ENCODE measurements at places on chromosomes 7 and 10.
A peak's percentile ranks its signal among the peaks of the same experiment; 100 is the strongest.

- DNase-seq = no peak
Measured at GRCh38 chr10:86855513-86855912, 99.1 kb downstream of the BMPR1A start.

- no peak for DNase-seq
Measured at GRCh38 chr10:113127901-113128283, 177.8 kb downstream of the TCF7L2 start.

GRCh38 chr10:101397140-101397539, 43.2 kb downstream of the BTRC start:
- DNase-seq = peak; percentile 87

- no peak for DNase-seq
Measured at GRCh38 chr10:21280971-21281572, 244.4 kb downstream of the SKIDA1 start.

- DNase-seq = no peak
Measured at GRCh38 chr10:51035344-51035743, 38.9 kb upstream of the PRKG1 start.

DNA sequence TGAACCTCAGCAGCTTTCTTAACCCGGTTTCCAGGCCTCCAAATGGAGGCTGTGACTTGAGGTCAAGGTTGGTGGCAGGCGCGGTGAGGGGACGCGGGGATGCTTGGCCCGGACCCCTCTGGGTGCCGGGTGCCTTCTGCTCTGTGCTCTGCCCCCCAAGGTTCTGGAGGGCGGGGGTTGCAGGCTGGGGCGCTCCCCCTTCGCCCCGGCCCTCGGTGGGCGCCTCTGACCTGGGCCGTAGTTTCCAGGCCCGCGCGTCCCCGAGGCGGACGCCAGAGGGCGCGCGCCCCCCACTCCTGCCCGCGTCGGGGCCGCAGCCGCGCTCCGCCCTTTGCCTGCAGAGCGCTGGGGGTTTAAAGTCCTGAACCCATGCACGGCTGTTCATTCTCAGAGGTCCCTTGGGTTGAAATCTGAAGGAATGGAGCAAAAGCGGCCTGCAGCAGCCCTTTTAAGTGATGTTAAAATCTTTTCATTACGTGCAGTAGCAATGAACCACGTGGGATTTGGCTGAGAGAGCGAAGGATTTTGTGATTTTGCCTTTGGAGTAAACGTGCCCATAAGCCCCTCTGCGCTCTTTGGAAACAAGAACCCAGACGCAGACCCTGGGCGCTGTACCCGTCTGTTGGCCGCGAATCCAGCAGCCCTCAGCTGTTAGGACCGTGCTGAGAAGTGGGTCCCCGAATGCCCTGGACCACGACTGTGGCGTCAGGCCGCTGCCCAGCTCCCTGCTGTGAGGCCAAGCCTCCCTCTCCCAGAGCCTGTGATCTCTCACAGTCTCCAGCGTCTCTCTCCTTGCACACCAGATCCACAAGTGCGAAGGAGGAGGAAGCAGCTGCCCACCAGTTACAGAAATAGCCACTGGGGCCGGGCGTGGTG, 135.0 kb downstream of the ACTR3B start:
- DNase-seq = no peak

DNA sequence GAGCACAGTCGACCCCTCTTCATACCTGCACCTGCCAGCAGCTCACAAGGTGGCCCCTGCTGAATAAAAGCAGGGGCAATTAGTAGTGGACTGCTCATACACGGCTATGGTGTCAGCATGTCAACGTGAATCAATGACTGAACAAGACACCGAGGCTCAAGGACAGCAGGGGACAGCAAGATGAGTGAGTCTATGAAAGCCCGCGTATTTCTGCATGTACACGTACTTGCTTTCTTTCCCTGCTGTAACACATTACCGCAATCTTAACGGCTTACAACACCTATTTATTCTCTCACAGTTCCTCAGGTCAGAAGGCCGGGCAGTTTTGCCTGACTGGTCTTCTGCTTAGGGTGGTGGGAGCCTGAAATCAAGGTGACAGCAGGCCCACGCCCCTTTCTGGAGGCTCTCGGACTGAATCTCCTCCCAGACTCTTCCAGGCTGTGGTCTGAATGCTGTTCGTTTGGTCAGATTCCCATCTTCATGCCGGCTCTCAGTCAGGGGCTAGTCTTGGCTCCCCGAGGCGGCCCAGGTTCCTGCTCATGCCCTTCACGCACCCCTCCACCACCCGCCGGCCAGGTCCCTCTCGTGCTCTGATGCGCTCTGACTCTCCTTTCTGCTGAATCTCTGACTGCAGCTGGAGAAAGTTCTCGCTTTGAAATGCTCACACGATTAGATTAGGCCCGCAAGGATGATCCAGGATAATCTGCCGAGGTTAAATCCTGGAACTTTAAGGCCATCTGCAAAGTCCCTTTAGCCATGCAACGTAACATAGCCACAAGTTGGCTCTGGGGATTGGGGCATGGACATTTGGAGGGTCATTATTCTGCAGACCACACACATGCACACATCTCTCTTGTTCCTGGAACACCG, 7.8 kb upstream of the PPP2R2D start:
- no peak for DNase-seq

DNA sequence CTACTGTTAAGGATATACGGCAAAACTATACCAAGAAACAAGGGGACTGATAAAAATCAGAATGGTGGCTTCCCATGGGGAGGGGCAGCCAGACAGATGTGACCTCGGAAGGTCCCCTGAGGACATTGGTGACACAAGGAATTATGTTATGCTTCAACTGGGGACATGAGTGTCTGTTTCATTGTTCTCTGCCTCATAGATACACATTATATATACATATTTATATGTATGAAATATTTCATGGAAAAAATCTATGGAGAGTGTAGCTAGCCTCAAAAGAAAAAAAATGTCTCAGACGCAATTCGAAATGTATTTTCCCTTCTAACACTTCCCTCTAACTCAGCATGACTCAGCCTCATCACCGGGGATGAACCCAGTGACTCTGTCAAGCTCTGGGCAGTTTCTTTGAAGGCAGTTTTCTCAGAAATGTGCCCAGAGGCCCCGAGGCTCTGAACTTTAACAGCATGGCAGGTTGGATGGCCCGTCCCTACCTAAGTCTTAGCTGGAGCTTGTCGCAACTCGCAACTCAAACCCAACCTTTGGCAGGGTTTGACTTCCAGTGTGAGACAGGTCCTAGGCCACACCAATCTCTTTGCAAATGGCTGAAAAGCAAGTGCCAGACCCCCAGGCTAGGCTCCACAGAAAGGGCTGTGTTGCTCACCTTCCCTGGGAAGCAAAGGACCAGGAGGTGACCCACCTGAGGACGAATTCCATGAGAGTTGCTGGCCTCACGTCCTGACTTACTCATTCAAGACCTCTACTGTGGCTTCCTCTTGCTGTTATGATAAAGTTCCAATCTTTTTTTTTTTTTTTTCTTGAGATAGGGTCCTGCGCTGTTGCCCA, 86.9 kb downstream of the CARD11 start:
- DNase-seq = peak; percentile 51

DNA sequence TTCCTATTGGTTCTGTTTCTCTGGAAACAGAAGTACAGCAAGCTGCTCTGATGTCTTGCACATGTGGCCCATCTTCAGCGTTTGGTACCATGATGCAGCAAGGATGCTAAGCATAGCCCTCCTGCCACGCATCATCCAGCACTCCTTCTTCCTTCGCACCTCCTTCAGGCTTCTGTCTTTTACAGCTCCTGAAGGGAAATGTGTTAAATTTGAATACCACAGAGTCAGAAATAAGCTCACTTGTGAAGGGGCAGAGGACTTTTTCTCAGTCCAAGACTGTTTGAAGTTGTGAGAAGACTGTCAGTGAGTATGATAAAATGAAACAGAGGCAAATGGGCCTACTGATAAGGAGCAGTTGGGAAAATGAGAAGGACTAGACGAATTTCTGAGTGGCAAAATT, 20.7 kb downstream of the TSPAN13 start:
- DNase-seq = no peak

DNA sequence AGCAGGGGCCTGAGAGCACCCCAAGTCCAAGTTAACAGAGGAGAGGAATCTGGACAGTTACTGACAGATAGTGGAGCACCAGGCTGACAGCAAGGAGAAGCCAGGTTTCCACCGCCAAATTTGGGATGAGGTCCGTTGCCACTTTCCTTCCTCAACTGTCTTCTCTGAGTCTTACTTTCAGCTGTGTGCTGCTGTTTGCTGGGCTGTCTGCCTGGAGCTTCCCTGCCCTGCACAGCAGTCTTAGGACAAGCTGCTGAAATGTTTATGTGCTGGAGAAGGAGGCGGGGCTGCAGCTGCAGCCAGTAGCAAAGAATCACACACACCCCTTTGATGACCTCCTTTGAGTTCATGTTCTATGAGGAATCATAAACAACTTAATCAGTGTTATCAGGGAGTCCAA, 17.4 kb upstream of the CYP3A7 start:
- DNase-seq = no peak

- DNase-seq = no peak
Measured at GRCh38 chr10:42932735-42933447, 144.0 kb upstream of the RET start.

DNA sequence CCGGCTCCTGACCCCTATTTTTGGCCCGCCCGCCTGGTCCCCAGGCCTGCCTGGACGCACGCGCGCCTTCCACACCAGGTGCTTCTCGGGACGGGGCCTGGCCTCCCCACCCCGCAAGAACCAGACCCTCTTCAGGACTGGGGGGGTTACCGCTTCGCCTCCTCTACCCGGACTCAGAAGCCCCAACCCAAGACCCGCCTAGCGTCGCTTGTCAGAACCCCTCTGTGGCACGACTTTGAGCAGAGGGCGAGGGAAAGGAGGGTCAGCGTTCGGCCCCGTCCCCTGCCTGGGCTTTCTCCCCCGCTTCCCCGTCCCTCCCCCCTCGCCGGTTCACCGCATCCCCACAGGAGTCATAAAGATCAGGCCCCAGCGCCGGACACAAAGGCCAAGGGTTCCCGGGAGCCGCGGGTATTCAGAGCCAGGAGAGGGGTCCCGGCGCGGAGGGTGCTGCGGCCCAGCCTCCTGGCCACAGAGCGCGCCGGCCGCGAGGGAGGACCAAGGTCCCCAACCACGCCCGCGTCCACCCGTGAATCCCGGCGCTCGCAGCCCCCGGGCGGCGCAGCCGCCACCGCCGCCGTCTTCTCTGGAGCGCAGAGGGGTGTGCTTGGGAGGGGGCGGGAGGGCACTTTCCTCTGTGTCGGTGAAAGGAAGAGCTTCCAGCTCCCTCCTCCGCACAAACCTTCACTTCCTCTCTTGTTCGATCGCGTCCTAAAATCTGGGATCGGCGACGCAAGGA, 351.9 kb downstream of the DNAJB6 start:
- no peak for DNase-seq

- no peak for DNase-seq
Measured at GRCh38 chr10:5534880-5535856, 10.4 kb downstream of the CALML3 start.

GRCh38 chr7:84633-85020, 107.7 kb upstream of the FAM20C start:
- no peak for DNase-seq

DNA sequence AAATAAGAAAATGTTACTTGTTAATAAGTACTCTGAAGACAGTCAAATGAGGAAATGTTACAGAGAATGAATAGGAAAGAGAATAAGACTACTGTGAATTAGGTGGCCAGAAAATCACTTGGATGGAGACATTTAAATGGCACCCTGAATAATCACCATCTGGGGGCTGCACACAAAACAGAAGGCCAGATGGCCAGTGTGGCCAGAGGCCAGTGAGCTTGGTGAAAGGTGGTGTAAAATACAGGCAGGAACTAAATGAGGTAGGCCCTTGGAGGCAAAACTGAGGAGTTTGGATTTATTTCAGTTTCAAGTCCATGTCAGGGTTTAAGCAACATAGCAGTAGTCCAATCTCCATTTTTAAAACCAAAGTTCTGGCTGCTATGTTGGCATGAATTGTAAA, 126.7 kb downstream of the TSPAN12 start:
- no peak for DNase-seq

- no peak for DNase-seq
Measured at GRCh38 chr10:4018054-4018511, 233.1 kb upstream of the KLF6 start.

DNA sequence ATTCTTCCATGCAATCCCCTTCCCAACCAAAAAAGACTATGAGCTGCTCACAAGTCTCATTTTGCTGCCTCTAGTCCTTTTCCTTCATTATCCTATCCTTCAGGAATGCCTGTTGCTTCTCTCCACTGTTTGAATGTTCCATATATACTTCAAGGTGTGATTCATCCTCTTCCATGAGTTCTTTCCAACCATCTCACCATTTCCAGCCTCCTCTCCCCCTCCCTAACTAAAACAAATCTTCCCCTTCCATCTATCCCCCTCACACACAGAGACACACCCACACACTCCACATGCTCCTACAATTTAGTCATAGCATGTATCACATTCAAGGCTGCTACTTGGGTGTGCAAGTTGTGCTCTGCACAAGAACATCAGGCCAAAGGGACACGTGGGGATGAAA, 254.3 kb downstream of the DYNC1I1 start:
- no peak for DNase-seq

DNA sequence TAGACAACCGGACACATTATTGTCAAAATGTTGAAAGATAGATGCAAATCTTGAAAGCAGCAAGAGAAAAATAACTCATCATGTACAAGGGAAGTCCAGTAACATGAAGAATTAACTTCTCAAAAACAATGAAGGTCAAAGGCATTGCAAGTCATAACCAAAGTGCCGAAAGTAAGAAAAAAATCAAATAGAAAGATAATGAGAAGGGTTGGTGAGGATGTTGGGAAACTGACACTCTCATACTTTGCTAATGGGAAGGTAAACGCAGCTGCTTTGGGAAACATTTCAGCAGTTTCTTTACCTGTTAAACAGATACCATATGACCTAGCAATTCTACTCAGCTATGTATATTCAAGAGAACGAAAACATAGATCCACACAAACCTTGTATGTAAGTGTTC, 303.0 kb downstream of the ARL4A start:
- no peak for DNase-seq

DNA sequence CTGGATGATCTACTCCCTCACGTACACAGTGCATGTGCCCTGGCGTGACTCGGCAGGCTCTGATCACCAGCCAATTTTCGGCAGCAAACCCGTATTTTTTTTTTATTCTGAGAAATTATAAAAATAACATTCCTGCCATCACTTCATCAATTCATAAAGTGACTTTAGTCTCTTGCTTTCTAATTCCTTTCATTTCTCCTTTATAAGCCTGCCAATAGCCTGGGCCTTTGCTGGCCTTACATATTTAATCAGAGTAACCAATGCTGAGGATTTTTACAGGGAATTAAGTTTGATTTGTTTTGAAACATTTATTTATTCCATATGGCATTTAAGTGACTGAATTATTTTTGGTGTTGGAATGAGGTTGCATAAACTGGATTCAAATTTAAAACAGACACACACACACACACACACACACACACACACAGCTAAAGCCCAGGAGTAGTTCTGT, 140.8 kb downstream of the ETV1 start:
- no peak for DNase-seq

- no peak for DNase-seq
Measured at GRCh38 chr10:4262870-4263600, 478.0 kb upstream of the KLF6 start.

DNA sequence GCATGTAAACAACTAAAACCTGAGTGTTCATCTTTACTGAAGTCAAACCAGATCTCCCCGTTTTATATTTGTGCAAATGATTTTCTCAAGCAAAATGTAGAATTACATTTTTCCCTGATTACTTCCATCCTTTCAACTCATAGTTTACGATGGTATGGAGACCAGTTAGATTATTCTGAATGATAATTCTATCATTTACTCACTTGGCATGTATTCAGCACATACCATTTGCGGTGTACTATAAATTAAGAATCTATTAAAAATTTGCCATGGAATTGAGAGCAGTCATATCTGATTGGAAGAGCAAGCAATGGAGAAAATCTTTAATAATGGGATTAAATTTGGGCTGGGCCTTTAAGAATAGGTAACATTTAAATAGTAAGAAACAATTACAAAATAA, 22.4 kb downstream of the DNAJC1 start:
- no peak for DNase-seq

Measured in CD4-positive, alpha-beta T cell treated with Interleukin-4 for 4 hours (primary cell).